ENCODE measurements at places on chromosomes 5 and 9.

DNA sequence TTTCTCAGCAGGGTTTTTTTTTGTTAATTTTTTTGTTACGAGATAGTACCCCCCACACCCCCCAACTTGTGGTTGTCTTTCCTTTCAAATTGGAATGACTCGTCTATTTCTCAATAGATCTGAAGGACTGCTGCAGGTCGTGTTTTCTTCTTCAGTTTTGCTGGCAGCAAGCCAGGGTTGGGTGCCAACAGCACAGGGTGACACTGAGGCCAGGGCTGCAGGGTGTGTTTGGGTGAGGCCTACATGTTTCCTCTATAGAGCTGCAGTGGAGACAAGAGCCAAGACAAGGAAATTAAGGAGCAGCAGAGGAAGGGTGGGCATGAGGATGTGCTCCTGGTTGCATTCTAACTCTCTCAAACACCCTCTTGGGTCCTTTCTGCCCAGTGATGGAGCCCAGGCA lies 52.2 kb downstream of the NXNL2 start:
- no peak for DNase-seq

DNA sequence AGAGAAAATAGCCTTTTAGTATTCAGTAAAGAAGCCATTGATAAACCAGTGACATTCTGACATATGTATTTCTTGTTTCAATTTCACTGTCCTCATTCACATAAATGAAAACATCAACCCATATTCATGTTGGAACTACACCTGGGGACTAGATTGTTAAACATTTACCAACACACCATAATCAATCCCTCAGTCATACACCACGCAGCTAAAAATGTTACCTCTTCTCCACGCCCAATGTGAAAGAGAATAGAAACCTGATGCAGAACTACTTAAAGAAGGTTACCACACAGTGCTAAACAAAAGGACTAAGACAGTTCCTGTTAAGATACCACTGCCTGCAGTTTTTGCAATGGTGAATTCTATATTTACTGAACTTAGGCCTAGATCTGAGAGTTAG lies 518.9 kb downstream of the PRELID2 start:
- DNase-seq: no peak

DNA sequence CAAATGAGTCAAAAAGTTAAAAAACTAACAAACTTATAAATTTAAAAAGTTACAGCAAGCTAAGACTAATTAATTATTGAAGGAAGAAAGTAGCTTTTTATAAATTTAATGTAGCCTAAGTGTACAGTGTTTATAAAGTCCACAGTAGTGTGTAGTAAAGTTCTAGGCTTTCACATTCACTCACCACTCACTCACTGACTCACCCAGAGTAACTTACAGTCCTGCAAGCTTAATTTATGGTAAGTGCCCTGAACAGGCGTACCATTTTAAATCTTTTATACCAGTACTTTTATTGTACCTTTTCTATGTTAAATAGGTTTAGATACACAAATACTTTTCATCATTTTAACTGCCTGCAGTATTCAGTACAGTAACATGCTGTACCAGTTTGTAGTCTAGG lies 80.0 kb upstream of the C9orf72 start:
- no peak for DNase-seq

GRCh38 chr5:67581203-67581602 lies 384.6 kb upstream of the CD180 start:
- DNase-seq: no peak

GRCh38 chr9:22107202-22108045 lies 98.3 kb upstream of the CDKN2B start:
- DNase-seq: no peak

DNA sequence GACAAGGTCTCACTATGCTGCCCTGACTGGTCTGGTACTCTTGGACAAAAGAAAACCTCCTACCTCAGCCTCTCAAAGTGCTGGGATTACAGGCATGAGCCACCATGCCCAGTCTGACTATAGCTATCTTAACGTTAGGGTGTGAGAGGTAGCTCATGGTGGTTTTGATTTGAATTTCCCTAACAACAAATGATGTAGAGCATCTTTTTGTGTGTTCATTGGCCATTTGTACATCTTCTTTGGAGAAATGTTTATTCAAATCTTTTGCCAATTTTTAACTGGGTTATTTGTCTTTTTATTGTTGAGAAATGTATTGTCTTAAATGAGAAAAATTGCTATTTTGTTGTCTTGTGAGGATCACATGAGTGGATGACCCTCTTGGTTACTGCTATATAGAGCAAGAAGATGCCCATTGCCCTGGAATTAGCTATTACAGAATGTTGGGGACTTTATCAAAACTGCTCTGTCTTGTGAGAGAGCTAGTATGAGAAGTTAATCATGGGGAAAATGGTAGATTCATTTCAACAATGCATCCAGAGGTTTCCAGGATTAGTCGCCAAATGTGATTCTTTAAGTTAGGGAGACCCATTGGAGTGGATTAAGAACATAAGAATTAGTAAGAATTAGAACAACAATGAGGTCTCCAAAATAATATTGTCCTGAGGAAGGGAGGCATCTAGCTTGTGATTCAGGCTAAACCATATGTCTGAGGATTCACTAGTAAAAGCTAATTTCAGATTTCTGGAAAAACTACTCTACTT lies 124.3 kb upstream of the MOCS2 start:
- DNase-seq: no peak

DNA sequence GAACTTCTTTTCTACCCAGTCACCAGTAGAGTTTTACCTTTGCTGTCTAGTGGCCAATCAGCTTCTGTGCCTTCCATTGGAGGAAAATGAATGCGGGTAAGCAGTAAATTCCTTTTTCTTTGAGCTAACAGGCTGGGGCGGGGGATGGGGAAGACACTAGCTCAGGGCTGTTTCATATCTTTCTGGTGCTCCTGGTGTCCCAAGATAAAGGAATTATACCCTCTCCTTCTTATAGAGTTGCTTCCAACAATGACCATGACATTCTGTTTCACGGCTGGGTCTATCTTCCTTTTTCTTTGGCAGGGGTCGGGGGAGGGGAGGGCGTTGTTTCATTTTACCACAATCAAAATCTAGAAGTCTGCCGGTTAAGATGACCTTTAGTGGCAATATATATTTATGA lies 51.2 kb upstream of the RPS23 start:
- no peak for DNase-seq

DNA sequence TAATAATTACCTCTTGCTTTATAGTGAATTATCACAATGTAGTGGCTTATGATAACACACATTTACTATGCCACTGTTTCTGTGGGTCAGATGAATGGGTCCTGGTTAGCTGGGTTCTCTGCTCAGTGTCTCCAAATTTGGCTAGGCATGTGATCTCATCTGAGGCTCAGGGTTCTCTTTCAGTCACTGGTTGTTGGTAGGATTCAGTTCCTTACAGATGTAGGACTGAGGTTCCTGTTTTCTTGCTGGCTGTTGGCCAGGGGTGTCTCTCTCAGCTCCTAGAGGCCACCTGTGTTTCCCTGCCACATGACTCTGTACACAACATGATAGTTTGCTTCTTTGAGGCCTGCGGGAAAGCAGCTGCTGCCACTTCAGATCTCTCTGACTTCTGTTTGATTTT lies 7.1 kb downstream of the NFX1 start:
- no peak for DNase-seq

GRCh38 chr5:106876298-106876622 lies 794.5 kb downstream of the EFNA5 start:
- no peak for DNase-seq

- no peak for DNase-seq
These were observed 25.5 kb upstream of the TIFAB start for GRCh38 chr5:135477613-135478066.

- no peak for DNase-seq
These were observed 545 bp downstream of the HMGCS1 start for GRCh38 chr5:43312699-43313034.

DNA sequence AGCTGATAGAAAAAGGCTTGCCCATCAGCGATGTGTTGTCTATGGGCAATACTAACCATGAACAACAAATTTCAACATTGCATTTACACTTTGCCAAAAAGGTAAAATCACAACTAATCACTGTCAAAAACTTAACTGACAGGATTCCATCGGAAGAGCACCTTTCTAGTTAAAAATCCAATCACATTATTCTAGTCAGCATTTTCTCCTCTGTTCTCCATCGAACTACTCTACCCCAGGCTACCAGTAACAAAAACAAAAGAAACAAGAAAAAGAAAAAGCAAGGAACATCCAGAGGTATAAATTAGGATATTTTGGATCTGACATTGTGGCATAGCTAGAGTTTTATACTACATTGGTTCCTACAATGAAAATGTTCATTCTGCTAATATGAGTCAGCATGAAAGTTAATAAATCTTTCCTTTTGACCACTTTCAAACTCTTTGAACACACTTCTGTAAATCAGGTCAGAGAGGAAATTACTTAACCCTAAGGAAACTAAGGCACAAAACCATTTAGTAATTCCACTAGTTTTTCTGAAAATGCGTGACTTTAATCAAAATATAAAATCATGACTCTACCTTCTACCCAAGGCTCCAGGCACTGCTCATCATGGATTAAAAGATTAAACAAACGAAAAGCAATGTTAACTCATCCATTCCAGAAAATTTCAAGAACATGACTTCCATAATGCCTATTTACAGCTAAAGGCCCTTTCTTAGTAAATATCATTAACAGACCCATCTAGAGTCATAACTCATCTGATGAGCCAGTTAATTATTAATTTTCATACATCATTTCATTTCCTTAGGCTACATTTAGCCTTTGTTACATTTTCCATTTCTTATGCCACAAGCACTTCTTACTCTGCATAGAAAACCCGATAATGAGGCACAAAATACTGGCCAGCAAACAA lies 10.2 kb downstream of the GLIS3 start:
- no peak for DNase-seq

GRCh38 chr9:125147401-125147951 lies 4.1 kb upstream of the SCAI start:
- no peak for DNase-seq

GRCh38 chr5:67639976-67640375 lies 443.4 kb upstream of the CD180 start:
- DNase-seq: no peak

DNA sequence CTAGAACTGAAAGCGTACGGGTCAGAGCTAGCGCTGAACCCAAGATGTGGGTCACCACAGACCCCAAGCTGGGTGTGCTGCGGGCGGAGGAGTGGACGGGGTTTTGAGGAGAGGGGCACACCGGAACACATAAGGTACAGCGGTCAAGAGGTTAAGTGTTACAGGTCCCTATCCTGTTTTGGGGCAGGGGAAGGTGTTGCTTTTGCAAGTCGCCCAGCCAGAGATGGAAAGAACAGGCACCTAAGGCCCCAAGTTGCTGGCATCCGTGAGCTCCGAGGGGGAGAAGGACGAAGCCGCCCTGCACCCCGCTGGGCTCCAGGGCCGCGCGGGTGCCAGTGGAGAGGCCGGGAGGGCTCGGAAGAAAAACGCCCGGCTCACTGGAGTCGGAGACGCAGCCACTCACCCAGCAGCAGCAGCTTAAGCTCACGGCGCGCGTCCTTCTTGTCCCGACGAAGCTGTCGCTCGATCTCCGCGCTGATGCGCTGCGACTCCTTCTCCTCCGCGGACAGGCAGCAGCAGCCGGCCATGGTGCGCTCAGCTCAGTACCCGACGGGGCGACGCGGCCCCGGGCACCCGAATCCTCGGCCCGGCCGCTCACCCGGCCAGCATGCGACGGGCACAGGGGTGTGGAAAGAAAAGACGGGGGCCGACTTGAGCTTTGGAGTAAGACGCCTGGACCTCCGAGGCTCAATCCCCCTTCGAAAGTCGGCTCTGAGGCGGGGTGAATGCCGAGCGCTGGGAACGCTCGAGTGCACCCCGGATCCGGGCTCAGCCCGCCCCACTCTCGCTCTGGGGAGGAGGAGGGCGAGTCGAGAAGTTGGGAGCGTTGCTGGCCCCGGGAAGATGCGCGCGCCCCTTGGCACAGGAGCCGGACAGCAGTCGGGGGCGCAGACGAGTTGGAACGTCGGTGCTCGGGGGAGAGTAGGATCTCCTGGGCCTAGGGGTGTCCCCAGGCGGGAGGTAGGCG lies 572 bp downstream of the GNA14 start:
- no peak for DNase-seq

DNA sequence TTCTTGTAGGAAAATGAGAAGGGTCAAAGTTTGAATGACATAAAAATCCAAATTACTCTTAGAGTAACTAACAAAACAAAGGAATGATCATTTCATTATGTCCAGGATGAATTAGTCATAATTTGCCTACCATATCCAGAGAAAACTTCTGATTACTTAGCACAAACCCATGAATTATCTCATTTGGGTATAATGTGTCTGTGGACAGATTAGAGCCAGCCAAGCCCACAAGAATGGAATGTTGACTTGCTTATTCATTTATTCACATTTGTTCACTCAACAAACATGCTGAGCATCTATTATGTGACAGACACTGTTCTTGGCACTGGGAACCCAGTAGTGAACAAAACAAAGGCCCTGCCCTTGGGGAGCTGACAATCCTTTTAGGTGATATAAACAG lies 87.4 kb downstream of the APBA1 start:
- no peak for DNase-seq

Data from activated CD4-positive, CD25-positive, alpha-beta regulatory T cell treated with anti-CD3 and anti-CD28 coated beads, Interleukin-2, amount 50 U/mL, for 16 hours (primary cell).